ENCODE measurements at places on chromosomes 3 and 15.

- DNase-seq: no peak
These were observed 94.5 kb downstream of the GOLIM4 start for GRCh38 chr3:168001244-168001643.

DNA sequence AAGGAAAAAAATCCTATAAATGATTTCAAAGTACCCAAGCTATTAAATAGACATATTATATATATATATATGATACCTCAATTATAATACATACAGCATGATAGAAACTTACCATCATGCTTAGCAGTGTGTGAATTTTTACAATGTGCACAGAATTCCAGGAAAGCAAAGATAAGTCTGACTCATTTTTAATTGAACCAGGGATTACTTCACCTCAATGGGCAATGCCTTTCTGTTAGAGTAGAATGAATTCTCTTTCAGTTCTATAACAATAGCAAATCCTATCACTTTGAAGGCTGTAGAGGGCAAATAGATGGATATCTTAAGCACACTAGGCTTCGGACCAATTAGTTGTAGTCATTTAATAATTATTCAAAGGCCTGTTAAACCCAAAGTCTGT lies 54.8 kb upstream of the P3H2 start:
- DNase-seq: no peak

DNA sequence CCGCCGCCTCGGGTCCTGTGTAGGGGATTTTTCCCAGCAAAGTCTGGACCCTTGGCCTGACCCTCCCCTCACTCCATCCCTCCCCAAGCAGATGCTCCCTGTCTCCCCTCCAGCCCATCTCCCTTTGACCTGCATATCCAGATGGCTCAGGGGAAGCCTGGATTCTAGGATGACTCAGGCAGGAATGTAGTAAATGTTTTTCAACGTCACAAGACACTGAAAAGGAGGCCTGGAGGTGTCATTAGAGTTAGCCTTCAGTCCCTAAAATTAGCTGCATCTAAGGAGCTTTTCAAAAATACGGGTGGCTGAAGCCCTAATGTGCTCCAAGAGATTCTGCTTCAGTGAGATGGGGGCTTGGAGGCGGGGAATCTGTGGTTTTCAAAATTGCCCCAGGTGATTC lies 7.2 kb downstream of the ACAN start:
- no peak for DNase-seq

DNA sequence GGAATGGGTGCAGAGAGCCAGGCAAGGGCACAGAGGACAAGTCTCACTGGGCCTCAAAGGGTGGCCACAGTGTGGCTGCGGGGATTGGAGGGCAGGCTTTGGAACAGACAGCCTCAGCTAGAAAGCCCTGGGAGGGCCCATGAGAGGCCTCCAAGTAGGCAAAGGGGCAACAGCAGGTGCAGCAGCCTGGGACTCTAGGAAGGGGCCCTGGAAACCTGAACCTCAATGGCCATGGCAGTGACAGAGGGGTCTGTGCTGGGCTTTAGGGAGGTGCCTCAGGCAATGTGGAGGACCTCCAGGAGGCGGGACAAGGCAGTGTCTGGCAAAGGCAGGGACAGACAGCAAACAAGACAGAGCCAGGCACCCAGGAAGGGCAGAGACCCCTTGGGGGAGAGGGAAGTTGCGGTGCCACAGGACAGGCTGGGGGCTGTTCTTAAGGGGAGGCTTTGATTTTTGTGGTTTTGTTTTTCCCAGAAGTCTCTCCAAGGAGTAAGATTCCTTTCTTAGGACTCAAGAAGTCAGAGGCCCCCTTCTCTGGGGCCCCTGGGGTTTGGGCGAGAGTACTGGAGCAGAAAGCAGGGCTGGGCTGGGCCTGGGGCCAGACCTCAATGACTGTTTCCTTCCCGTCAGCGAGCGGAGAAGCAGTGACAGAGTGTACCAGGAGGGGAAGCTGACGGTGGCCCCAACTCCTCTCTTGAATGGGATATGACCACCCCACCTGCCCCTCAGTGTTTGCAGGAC lies 9.7 kb downstream of the STOML1 start:
- DNase-seq: no peak

- DNase-seq: no peak
These were observed 204.9 kb downstream of the STAG1 start for GRCh38 chr3:136547293-136547692.

DNA sequence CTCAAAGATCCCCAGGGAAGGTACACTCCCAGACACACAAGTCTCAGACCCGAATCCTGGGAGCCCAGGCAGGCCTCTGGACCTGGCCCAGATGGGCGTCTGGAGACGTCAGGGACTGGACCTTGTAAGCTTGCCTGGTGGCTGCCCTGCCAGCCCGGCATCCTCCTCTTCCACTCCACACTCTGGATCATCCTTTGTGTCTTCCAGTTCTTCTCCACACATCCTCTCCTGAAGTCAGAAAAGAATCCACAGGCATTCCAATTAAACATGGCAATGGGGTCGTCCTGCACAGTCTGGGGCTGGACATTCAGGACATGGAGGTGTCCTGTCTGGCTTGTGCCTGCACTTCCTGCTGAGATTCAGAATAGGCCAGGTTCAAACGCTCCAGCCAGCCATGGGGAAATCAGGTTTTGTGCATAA lies 208.8 kb upstream of the IGF1R start:
- DNase-seq: no peak

DNA sequence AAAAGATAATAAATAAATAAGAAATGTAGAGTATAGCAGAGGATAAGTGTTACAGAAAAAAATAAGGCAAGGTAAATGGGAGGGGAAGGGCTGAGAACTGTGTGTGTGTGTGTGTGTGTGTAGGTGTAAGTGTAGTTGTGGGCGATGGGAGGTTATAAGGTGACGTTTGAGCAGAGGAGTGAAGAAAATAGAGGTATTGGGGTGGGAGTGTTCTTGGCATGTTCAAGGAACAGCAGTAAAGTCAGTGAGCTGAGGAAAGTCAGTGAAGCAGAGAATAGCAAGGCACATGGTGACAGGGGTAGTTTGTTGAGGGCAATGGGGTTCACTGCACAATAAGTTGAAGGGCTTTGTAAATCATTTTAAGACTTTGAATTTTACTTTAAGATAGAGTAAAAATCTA lies 30.9 kb upstream of the ZNF148 start:
- no peak for DNase-seq

DNA sequence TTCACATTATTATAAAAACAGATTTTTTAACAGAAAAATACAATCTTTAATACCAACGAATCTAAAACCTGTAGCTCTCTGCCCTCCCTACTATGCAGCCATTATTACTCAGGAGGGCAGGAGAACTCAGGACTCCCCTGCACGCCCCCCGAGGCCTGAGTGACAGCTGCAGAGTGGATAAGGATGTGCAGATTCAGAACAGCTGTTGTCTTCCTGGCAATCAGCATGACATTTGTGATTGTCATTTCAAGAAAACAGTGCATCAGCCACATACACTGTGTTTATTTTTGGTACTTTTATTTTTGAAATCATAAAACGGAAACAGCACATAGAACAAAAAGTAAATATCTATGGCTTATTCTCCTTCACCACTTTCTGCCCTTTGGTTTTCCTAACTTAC lies 450.8 kb downstream of the OCA2 start:
- DNase-seq: no peak

DNA sequence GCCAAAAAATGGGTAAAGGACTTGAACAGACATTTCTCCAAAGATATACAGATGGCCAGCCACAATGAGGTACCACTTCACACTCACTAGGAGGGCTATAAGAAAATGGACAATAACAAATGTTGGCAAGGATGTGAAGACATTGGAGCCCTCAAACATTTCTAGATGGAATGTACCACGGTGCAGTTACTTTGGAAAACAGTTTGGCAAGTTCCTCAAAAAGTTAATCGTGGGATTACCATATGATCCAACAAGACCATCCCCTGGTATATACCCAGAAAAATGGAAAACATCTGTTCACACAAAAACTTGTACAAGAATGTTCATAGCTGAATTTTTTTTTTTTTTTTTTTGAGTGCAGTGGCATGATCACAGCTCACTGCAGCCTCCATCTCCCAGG lies 15.9 kb upstream of the HRH1 start:
- no peak for DNase-seq

- DNase-seq: no peak
These were observed 35.9 kb downstream of the NTRK3 start for GRCh38 chr15:88220443-88221335.

DNA sequence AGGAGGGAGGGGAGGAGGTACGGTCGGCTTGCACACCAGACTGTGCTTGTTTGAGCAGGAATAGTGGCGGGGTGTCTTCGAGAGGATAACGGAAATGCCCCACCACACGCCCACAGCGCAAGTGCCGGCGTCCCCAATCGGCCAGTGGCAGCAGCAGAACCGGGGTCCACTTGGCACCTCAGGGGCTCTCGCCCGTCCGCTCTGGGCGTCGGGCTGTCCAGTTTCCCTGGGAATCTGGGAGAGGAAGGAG lies 53.7 kb downstream of the CCDC54 start:
- DNase-seq: no peak

GRCh38 chr3:66383998-66384745 lies 116.7 kb downstream of the LRIG1 start:
- DNase-seq: no peak

Data from SK-N-DZ (cell line).